ENCODE measurements at places on chromosomes 11 and 22.

DNA sequence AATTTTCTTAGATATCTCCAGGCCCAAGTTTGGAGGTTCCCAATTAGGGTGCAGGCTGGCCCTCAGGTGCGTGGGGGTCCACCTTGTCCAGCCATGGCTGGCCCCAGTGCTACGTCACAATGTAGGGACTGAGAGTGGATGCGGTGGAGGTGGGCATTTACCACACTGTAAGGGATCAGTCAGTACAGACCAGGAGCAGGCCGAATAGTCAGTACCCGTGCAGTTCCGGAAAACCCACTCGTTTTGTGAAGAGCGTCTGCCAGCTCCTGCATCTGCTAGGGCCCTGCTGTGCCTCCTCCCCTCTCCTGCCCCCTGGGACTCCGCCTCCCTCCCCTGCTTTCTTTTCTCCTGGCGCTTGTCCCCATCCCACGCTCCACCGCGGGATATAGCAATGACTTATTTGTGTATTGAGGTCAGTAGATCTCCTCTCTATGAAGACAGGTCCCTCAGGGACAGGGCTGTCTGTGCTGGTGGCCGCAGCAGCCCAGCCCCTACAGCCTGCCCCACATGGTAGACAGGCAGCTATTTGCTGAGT is 50.4 kb upstream of the SEPTIN5 start:
- no peak for DNase-seq

DNA sequence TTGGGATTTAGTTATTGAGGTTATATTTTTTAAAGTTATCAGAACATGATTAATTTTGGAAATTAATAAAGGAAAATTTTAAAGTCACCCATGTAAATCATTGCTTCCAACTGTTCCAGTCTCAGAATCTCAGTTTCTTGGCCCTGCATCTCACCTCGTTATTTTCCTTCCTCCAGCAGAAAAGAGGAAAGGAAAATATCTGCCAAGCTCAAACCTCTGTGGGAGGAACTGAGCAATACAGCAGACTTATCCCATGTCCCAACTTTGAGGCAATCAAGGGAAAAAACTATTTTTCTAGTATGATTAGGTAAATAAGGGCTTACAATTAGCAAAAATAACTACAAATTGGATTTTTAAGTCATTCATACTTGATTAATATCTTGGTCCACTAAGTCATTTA is 30.1 kb downstream of the ELMOD1 start:
- DNase-seq = no peak

GRCh38 chr11:3234846-3235245 is 2.6 kb upstream of the MRGPRE start:
- DNase-seq = no peak

DNA sequence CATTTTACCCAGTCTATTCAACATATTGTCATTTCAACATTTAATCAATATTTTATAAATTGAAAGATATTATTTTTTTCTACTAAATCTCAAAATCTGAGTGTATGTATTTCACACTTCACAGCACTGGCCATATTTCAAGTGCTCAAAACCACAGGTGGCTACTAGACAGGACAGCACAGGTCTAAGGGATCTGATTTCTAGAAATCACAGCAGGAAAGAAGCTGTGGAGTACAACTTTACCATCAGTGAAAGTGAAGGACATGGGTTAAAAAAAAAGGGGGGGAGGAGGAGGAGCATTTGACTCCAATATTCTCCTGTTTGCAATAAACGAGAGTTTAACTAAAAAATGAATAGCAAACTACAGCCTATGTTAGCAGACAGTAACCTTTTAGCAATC is 4.5 kb downstream of the PRDM10 start:
- no peak for DNase-seq

DNA sequence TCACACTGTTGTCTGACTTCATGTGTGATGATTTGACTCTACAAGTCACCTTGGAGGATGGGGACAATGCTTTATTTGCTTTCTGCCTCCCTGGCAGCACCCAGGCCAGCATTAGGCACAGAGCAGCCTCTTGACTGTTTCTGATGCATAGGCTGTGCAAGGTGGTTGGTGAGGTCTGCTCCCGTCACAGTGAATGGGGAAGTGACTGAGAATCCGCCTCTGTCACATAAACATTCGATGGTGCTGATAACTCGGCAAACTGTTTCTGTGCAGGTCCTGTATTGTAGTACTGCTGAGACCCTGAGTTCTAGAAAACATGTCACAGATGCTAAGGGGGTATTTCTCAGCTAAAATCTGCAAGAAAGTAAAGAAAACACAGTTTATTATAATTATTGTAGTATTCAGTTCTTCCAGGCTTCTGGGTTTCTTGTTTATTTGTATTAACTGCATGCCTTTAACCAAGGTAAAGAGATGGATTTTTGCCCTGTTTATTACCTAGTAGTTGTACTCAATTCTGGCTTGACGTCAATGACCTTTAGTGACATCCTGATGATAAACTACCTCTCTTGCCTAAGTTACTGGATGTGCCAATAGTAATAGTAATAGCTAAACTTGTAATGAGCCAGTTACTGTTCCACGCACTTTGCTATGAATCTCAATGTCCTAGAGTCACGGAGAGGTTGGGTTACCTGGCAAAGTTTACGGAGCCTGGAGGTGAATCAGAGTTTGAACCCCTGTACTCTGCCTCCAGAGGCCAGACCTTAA is 24.8 kb upstream of the RCN1 start:
- no peak for DNase-seq

DNA sequence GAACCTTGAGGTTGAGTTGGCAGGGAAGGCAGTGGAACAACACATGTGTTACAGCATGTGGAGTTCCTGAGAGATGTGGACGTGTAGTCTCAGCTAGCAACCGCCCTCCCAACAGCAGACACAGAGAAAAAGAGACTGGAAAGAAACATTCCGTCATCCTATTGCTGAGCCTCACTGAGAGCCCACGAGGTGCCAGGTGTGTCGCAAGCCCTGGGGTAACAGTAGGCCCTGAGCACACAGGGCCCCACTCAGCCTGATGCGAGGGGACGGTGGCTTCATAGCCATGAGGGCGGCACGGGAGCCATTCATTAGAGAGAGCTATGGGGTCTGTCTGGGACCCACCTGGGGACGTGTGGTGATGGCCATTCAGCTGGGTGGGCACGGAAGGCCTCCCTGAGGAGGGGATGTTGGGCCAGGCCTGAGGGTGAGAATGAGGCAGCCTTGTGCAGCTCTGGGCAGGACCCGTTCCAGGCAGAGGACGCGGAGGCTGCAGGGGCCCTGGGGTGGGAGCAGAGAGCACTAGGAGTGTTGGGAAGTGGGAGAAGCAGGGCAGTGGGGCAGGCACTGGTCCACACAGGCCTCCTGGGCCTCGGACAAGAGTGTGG is 26.2 kb downstream of the MPPED1 start:
- no peak for DNase-seq

DNA sequence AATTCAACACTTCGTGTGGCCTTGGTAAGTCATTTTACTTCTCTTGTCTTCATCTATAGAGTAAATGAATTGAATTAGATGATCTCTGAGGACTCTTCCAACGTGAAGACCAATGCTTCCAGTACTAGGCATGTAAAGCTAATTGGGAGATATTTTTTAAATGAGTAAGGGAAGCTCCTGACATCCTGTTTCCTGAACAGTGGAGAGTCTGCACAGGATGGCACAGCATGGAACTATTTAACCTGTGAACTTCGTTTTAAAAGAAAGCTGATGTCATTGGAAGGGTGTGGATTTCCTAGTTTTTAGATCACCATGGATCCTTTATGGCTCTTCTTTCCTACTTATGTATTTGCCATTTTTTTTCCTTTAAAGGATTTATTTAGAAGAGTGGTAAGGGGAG is 48.4 kb upstream of the HSD17B12 start:
- no peak for DNase-seq

DNA sequence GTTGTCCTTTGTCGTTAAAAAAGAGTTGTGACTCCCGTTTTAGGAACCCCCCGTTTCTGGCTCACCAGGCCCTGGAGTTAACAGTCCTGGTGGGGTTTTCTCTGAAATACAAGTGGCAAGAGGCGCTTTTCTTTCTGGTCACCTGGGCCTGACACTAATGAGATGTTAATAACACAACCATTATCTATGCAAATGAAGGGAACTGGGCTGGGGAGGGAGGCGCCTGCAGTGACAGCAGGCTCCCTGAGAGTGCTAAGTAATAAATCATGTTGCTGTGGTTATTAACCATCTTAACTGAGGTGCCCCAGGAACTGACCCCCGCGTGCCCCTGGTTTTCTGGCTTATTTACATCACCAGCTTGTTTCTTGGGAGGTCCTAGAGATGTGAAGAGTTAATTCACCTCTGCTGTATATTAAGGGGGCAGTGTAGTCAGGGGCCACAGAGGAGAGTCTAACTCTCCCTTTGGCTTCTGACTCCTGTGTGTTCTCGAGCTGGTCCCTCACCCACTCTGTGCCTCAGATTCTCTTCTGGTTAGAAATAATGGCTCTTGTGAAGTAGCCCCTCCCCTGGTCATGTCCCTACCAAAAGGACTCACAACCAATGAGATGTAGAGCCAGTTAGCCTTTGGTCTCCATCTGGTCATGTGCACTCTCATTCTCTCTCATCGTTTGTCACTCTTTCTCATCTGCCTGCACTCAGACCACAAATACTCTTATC is 276.6 kb upstream of the CADM1 start:
- DNase-seq = no peak

GRCh38 chr11:22879630-22880029 is 19.4 kb upstream of the CCDC179 start:
- DNase-seq = no peak
